T-helper 17 cell (primary cell): ENCODE measurements at places on chromosomes 5 and 9.

GRCh38 chr9:13675638-13676000, 396.1 kb upstream of the MPDZ start:
- DNase-seq, result no peak

DNA sequence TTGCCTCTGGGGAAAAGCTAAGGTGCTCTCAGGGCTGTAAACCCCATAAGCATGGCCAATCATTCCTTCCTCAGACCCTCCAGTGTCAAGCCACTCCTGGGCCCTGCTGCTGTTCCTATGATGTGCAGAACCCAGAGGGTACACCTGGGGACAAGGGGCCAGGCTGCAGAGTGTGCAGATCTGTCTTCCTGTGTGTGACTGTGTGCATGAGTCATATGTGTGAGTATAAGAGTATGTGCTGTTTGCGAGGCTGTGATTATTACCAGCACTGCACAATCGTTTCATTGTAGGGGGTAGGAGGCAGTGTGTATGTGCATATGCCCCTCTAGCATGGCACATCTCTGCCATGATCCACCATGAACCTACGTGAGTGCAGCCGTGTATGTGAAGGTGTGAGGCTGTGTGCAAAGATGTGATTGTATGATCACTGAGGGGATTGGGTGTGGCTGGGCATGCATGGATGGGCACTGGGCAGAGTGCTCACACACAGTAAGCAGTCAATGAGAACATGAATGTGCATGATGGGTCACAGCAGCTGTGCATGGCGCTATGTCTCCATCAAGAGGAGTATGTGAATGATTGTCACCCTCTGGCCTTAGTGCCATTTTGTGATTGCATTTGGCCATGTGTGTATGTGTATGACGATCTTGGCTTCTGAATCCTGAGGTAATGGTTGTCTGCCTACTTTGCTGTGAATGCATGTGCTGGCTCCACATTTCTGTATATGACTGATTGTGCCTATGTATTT, 2.4 kb upstream of the OR1K1 start:
- no peak for DNase-seq

GRCh38 chr9:127116088-127116726, 6.2 kb downstream of the ANGPTL2 start:
- no peak for DNase-seq

DNA sequence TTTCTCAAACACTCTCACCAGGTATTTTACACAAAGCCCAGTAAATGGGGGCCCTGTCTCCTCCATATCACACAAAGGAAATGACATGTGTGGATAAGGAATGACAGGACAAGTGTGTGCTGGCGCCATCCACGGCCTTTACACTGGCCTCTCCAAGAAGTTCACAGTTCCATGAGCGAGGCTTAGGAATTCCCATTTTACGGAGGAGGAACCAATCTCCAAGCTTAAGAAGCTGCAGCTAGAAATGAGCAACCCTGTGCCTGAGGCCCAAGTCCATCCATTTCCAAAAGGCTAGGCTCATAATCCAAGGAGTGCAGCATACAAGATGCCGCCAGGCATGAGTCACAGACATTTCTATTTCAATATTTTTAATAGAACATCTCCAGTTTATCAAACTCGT, 203.4 kb downstream of the AUH start:
- no peak for DNase-seq

GRCh38 chr5:74657165-74657564, 16.6 kb upstream of the ENC1 start:
- DNase-seq, result no peak

DNA sequence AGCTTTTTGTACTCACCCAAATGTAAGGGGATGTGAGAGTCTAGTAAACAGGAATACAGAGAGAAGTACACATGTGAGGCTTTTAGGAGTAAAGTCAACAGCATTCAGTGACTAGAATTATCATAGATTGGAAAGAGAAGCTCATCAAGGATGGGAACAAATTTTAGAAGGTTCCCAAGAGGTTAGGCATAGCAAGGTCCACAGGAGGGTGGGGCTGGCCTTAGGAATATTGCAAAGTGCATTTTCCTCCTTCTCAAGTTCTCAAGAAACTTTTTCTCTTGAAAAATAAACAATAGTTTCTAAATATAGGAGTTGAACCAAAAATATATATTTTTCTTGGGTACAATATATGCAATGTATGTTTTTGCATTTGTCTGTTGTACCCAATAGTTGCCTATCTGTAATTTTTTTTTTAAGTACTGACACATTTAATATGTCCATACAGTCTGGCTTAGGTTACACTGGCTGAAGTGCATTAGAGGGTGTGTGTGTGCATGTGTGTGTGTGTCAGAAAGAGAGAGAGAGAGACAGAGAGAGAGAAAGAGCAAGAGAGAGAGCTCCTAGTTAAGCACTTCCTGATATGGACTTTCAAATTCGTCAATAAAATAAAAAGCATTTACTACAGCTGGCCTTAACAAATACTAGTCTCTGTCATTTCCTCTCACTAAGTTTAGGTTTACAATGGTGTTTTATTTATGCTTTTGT, 62.2 kb downstream of the SNX18 start:
- no peak for DNase-seq

DNA sequence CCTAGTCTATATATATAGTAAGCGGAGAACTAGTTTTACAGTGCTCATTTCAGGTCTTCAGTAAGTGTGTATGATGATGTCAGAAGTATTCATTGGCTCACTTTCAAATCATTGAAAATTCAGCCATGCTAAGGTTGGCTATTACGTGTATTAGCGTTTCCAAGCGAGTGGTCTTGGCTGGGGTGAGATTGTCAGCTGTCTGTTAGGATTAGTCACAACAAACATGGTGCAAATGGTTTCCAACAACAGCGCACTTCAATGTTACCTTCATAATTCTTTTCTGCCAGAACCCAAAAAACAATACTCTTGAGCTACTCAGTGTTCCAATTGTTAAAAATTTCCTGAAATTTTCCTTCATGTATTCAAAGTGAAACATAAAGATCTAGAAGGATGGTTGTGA, 283.0 kb downstream of the AOPEP start:
- DNase-seq, result no peak
